Tongue (tissue), 3 donors: ENCODE measurements at places on chromosomes 5 and 9. TPM values are rescaled to one million over a fixed set of nuclear protein-coding genes. Genes with fewer than 3 reads are reported as not detected.

GRCh38 chr9:15743512-15743911 lies 190.7 kb downstream of the CCDC171 start:
- DNase-seq = no peak

- DNase-seq = no peak
Observed at GRCh38 chr5:134462047-134462575, 50.4 kb upstream of the CDKN2AIPNL start.

- no peak for DNase-seq
Observed at GRCh38 chr5:106959387-106959786, 711.4 kb downstream of the EFNA5 start.

The BARX1 gene
- total RNA-seq = 15.2 TPM
